ENCODE measurements at places on chromosomes 12 and 14.

GRCh38 chr12:101330631-101331030 is 50.7 kb downstream of the UTP20 start:
- no peak for DNase-seq

GRCh38 chr14:26636561-26636960 is 38.7 kb upstream of the NOVA1 start:
- DNase-seq, result no peak

- no peak for DNase-seq
Observed at GRCh38 chr14:72118841-72119240, 186.6 kb downstream of the RGS6 start.

DNA sequence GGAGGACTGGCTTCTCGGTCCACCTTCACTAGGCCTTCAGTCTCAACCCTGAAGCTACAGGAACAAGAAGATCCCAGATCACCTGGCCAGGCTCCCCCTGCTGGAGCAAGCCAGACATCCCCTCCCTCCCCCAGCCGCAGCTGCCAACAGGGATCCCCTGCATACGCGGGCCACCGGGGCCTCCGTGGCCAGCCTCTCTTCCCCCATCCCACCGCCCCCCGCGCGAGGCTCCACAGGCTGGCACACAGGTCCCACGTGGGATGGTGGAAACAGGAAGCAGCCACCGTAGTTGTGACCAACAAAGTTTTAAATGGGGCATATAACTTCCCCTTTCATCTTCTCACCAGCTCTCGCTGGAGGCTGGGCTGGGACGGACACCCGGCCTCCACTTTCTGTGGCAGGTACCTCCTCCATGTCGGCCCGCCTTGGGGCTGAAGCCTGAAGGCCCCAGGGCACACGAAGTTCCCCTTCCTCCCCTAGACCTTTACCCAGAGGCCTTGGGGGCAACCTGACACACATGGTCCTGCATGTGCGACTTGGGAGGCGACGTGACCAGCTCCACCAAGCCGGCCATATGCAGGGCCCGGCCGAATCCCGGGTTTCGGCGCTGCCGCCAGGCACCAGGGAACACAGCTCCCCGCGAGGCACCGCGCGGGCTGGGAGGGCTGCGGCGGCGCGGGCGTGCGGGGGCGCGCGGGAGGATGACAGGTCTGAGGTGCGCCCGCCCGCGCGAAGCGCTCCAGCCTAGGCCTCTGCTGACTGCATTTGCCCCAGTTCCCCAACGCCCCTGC is 44.4 kb upstream of the PNMA1 start:
- peak; percentile 82 for DNase-seq

GRCh38 chr12:120762086-120762485 is 36.5 kb downstream of the ACADS start:
- no peak for DNase-seq

GRCh38 chr14:35897616-35898111 is 71.5 kb downstream of the BRMS1L start:
- DNase-seq, result no peak

- DNase-seq, result no peak
Observed at GRCh38 chr14:104881369-104881979, 16.4 kb downstream of the CEP170B start.

DNA sequence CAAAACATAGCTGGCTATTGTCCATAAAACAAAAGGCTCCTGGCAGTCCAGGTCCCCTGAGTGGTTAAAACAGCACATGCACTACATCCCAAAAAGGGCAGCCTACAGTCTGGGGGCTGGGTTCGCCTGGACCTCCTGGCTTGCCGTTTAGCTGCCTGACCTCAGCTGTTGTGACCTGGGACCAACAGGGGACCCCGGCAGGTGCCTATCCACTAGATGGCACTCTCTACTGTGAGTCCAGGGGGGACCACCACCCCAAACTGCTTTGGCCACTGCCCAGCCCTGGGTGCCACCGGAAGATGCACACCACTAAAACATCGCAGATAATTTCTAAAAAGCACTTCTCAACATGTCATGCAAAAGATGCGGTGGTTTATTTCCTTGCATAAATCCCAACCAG is 2.9 kb upstream of the RTL1 start:
- DNase-seq, result no peak

DNA sequence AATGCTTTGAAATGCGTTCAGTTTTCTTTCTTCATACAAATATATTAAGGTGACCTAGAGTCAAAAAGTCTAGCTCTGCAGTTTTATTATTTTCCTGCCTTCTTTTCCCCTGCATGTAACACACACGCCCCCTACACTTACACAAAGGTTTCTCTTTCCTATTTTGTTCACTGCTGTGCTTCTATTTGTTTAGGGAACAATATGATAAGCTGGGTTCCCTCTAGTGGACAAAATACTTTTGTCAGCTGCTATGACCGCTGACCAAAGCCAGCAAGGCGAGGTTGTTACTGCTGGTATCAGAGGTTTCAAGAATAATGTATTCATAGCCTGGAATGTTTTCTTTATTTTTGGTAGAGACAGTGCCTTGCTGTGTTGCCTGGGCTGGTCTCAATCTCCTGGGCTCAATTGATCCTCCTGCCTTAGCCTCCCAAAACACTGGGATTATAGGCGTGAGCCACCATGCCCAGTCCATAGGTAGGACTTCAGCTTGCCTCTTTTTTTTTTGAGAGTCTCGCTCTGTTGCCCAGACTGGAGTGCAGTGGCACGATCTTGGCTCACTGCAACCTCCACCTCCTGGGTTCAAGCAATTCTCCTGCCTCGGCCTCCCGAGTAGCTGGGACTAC is 33.4 kb downstream of the FNTB start:
- no peak for DNase-seq

- DNase-seq, result no peak
Observed at GRCh38 chr14:30790827-30791226, 83.5 kb upstream of the COCH start.

DNA sequence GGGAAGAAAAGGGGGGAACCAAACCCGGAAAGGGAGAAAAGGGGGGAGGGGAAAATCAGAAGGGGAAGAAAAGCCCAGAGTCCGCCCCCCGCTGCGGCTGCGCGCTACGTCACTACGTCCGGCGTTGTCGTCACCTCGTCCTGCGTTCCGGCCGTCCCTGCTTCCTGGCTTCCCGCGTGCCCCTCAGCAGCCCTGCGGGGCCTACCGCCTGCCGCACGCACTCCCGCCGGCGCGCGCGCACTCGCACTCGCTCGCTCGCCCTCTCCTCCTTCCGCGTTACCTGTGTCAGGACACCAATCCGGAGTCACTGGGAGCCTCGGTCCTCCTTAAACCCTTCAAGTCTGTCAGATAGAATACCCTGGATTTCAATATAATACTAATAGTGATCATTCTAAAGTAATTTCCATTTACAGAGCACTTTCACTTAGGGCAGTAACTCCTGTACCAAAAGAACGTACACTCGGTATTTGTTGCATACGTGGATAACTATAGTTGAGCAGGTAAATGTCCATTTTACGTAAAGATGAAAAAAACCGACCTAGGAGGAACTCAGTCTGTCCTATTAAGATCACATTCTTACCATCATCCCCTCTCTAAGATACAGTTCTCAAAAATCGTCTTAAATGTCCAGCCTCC is at the start of gene R3HDM2:
R3HDM2 (minus strand) TSS at position 113 of the 636 bp plus-strand sequence. CDS start 120,615 bp downstream, outside the sequence.
- DNase-seq, result peak; percentile 97

GRCh38 chr12:11497995-11498394 is 102.6 kb upstream of the PRB2 start:
- no peak for DNase-seq

GRCh38 chr12:10243818-10244520 is 31.3 kb downstream of the GABARAPL1 start:
- DNase-seq, result no peak

All from tibial artery (tissue), 4 donors.